ENCODE measurements at places on chromosomes 13 and 19.

- no peak for DNase-seq
Measured at GRCh38 chr13:29587645-29588044, 7.8 kb downstream of the SLC7A1 start.

DNA sequence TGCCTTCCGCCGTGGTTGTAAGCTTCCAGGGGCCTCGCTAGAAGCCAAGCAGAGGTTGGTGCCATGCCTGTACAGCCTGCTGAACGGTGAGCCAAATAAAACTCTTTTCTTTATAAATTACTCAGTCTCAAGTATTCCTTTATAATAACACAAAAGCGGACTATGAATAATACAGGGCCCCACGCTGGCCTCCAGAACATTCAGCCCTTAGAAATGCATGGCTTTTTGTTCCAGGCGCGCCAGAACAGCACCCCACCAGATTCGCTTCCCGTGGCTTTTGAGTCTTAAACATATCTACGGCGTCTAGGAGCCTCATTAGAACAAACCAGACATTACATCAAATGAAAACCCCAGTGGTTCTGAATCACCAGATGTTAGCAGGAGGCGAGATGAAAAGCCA, 75.1 kb downstream of the SLC15A1 start:
- no peak for DNase-seq

- no peak for DNase-seq
Measured at GRCh38 chr19:42193706-42194105, 23.8 kb downstream of the DEDD2 start.

GRCh38 chr13:45398877-45399276, 19.3 kb downstream of the SLC25A30 start:
- DNase-seq: peak; percentile 58

DNA sequence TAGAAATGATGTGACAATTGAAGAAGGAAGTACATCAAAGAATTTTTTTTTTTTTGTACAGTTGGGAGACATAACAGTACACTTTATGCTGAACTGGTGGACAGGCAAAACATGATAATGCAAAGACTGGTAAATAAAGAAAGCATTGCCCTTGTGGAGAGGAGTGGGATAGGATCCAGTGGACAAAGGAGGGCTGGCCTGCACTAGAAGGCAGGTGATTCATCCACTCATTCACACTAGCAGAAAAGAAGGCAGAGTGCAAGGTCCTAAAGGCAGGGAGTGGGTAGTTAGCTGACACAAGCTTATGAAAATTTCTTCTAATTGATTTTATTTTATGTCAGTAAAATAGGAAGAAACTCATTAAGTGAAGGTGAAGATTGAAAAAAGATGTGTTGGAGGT, 17.6 kb upstream of the NALCN start:
- DNase-seq: no peak

DNA sequence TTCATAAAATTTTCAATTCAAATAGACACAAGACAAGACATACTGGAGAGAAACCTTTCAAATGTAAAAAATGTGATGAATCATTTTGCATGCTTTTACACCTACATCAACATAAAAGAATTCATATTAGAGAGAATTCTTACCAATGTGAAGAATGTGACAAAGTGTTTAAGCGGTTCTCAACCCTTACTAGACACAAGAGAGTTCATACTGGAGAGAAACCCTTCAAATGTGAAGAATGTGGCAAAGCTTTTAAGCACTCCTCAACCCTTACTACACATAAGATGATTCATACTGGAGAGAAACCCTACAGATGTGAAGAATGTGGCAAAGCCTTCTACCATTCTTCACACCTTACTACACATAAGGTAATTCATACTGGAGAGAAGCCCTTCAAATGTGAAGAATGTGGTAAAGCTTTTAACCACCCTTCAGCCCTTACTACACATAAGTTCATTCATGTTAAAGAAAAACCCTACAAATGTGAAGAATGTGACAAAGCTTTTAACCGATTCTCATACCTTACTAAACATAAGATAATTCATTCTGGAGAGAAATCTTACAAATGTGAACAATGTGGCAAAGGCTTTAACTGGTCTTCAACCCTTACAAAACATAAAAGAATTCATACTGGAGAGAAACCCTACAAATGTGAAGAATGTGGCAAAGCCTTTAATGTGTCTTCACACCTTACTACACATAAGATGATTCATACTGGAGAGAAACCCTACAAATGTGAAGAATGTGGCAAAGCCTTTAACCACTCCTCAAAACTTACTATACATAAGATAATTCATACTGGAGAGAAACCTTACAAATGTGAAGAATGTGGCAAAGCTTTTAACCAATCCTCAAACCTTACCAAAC, 24.6 kb upstream of the ZNF431 start:
- DNase-seq: no peak

DNA sequence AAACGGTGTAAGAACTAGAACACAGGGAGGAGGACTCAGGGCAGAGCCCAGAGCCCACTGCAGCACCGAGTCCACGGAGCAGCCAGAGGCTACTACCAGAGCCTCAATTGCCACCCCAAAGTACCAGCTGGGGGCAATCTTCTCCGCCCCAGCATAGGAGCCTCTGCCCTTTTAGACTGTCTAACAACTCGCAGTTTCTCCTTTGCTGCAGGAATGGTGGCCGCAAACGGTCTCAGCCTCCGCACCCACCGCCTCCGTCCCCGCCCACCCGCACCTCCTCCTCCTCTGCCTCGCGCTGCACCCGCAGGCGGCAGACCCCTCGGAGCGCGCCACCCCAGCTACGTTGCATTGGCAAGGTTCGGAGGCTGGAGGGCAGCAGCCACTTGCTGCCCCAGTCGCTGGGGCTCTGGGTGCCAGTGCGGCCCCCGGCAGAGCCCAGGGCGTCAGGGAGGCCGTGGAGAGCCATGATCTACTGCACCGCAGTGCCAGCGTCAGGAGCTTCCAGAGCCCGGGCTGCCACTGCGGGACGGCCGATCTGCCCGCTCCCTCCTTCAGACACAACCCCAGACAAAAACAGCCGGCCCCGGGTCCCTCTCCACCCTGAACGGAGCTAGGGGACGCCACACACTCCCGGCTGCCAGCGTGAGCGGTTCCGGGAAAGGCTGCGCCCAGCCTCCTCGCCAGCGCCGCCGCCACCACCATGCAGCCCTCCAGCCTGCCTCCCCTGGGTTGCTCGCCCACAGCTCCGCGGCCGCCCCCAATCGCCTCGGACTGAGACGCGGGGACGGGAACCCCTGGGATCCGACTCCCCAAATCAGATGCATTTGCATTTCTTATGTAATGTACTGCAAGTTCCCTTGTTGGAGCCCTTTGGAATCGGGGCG, 1.8 kb downstream of the FGF14 start:
- DNase-seq: no peak

DNA sequence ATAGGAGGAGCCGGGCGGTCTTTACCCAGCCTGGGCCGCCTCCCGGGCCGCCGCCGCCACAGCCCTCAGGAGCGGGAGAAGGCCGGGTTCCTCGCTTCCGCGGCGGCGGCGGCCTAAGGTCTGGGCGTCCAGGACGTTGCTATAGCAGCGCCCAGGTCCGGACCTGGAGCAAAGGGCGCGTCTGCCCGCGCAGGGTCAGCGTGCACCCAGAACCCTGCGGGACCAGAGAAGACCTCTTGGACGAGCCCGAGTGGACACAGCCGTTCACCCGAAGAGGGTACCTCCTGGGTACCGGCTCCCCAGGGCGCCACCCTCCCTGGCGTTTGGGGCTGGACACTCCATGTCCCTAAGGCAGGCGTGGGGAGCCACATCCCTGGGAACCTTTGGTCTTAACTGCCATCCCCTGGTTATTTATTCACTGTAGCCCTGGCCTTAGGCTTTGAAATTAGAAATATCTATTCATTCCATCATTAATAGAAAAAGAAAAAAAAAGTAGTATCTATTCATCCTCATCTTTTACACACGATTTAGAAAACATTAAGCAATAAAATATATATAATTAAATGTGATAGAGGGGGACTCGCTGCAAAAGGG, 2.4 kb downstream of the DZIP1 start:
- DNase-seq: no peak

DNA sequence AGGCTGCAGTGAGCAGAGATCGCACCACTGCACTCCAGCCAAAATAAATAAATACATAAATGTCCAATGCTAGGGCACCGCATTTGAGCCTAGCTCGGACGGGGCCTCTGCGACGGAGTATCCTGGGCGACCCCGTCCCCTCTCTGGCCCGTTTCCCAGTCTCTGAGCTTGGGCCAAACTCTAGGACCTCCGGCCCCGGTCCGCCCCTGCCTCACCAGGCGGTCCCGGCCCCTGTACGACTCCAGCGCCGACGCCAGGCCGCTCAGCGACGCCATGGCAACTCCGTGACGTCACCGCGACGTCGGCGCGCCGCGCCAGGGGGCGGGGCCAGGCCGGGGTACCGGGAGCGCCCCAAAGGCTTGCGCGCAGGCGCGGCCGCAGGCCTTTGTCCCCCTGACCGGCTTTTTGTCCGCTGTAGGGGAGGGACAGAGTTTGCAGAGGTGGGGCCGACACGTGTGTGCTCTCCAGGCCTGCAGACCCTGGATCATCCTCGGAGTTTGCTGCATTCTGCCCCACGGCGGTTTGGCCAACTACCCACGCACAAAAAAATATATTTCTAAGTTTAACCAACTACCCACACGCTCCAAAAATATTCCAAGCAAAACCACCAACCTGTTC, at the start of gene PEX11G:
Gene PEX11G (minus strand): TSS at position 300 of the 618 bp plus-strand sequence. CDS start 25 bp downstream, at position 275.
- DNase-seq: peak; percentile 91

GRCh38 chr13:51612867-51613266, 28.6 kb downstream of the WDFY2 start:
- no peak for DNase-seq

GRCh38 chr13:61700181-61700580, 284.5 kb upstream of the PCDH20 start:
- DNase-seq: no peak

DNA sequence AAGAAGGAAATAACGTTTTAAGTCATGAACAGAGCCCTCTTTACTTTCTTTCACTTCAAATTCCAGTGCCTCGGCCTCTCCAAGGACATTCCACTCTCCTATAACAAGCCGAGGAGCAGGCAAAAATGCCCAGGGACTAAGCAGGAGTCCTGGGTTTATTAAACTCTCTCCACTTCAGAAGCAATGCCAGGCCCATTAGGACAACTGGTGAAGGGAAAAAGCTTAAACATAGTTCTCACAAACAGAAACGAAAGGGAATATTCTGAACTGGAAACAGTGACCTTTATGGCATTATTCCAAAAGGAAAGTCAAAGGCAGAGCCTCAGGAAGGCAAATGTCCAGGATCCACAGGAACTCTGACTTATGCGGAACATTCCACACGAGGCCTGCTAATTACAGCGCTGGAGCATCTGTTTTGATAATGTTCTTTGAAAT, 30.9 kb upstream of the MED4 start:
- no peak for DNase-seq

DNA sequence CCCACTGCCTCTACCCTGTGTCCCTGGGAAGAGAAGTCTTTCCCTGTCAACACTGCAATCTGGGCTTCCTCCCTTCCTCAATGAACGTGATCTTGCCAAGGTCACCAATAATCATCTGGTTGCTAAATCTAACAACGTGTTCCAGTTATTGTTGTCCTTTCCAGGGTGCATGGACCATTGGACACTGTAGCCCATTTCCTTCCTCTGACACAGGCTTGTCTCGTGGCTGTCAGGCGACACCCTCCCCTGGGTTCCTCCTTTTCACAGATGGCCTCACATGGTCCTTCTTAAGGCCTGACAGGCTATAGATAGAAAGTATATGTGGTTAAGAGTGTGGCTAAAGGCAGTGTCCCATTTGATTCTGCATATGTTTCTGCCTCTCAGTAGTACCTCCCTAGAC, 67.7 kb upstream of the STARD13 start:
- peak; percentile 6 for DNase-seq

GRCh38 chr19:17659996-17660395, 28.2 kb downstream of the UNC13A start:
- no peak for DNase-seq

- no peak for DNase-seq
Measured at GRCh38 chr13:112346173-112346898, 29.8 kb upstream of the SPACA7 start.

- DNase-seq: no peak
Measured at GRCh38 chr19:327291-328024, 17.1 kb downstream of the MIER2 start.

DNA sequence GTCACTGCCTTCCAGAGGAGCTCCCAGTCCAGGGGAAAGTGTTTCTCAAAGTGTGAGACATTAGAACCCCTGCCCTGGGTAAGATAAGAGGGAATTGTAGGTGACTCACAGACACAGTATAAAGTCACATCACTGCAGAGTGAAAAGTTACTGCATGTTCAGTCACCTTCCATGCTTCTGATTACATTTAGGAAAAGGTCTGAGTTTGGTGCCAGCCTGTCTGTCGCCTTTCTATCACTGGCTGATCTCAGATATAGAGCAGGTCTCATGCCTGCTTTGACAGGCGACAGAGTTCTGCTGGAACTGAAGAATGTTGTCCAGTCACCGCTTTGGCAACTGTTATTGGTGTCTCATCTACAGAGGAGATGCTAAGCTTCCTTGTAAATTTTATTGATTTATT, 1078.6 kb downstream of the UQCRFS1 start:
- no peak for DNase-seq

GRCh38 chr19:10086591-10087192, 575 bp downstream of the SHFL start:
- DNase-seq: peak; percentile 46

All from CD4-positive, alpha-beta T cell treated with Interleukin-12 subunit alpha and Interleukin-12 subunit beta, for 1 hour (primary cell).